GM18507 (cell line): ENCODE measurements at places on chromosomes 7 and 10.

- DNase-seq, result no peak
Observed at GRCh38 chr10:20601941-20602461, 295.1 kb downstream of the NEBL start.

- DNase-seq, result no peak
Observed at GRCh38 chr10:16292366-16292765, 144.4 kb upstream of the PTER start.

DNA sequence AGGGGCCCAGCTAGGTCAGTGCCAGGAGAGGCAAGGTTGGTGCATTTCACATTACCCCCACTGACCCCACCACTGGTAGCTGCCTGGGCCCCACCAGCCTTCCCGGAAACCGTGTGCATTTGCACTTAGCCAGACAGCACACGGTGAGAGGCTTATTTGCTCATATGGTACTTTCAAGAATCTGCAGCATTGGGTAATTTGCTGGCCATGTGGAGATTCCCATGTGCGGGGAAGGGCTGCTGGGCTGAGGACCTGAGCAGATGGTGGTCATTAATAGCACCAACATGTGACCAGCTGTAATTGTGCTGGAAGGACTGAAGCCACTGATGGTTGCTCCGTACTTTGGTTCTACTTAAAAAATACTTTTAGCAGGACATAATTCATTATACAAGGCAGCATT lies 323.8 kb downstream of the DPP6 start:
- DNase-seq, result no peak

GRCh38 chr10:133456041-133456951 lies 2.6 kb downstream of the SCART1 start:
- DNase-seq, result no peak

DNA sequence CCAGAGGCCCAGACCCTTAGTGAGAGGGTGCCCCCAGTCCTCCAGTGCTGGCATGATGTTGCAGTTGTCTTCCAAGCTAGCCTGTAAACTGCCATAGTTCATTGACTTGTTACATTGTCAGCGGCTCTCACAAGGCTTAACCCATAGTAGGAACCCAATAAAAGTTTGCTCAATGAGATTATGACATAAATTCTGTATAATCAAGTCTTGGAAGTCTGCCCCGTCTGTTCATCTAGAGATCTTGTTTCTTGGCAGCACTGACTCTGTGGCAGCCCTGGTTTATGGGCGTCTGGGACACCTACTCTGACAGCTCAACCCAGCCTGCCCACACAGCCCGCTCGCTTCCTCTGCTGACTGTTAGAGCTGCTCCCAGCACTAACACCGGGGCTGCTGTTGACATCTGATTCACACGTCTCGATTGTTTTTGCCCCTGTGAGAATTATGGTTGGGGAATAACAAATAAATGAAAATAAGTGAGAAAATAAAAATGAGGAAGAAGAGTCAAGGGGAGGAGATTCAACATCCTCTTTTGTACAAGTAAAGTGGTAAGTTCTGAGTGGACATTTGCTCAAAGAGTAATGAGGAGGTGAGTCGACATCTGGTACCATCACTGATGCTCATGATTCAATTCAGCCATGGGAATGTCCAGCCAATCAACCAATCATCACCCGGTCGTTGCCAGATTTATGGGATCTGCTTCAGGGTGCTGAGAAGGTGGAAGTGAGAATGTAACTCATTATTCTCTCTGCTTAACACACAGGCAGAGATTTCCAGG lies 160.8 kb downstream of the SPAG6 start:
- DNase-seq, result no peak

DNA sequence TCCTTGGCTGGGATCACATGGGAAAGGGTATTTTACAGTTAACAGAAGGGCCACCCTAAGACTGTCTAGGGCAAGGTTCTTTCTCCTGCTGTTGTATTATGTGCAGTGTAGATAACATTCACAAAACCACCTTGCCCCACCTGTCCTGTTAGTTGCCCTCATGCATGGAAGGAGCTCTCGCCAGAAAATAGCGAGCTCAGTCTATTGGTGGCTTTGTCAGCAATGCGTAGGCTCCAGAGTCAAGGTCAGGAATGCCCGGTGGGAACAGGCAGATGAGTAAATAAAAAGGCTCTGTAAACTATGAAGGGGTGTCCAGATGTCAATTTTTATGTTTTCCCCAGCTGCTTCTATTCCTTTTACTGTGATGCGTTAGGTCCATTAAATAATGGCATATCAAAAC lies 107.1 kb upstream of the WDR11 start:
- DNase-seq, result no peak

GRCh38 chr10:86137561-86137960 lies 229.0 kb downstream of the GRID1 start:
- DNase-seq, result no peak

- DNase-seq, result no peak
Observed at GRCh38 chr10:49157229-49157628, 23.4 kb upstream of the FAM170B start.

DNA sequence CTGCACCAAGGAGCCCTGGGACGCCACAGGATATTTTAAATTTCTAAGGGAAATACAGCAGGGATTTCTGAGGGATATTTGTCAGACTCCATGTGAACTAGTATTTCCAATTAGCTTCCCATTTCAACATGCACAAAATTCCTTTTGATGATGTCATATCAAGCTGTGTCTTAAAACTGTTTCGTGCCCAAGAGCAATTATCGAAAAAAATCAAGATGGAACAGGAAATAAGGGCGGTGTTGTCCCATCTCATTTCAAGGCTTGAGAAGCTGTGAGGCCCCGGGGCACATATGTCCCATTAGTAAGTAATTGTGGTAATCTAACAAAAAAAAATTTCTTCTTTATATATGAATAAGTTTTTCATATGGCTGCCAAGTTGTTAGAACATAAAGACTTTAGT lies 47.4 kb downstream of the PPP1R17 start:
- no peak for DNase-seq

DNA sequence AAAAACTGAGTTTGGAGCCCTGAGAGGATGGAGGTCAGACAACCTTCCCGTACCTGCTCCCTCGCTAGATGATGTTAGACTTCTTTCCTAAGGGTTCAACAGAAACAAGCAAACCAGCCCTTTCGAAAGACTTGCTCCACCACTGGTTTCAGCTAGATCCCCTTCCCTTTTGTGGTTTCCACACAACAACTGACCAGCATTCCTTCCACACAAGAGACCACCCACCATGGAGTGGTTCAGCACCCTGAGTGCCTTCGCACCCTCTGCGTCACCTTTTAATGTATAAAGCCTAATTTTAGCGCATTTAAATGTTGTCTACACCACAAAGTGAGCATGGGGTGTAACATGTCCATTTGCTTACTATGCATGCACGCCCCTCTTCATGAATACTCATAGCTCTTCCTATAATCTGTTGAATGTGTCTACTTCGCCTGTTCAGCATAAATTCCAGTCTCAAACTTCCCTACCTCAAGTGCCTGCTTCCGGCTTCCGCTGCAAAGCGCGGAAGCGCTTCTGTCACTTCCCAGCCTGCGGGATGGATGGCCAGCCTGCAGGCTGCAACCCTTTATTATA lies 69.0 kb downstream of the TACC2 start:
- no peak for DNase-seq

GRCh38 chr10:21926358-21926925 lies 77.1 kb downstream of the DNAJC1 start:
- no peak for DNase-seq

- DNase-seq, result no peak
Observed at GRCh38 chr7:55303220-55303619, 61.9 kb upstream of the LANCL2 start.

- DNase-seq, result no peak
Observed at GRCh38 chr7:111920329-111920728, 285.9 kb downstream of the DOCK4 start.

DNA sequence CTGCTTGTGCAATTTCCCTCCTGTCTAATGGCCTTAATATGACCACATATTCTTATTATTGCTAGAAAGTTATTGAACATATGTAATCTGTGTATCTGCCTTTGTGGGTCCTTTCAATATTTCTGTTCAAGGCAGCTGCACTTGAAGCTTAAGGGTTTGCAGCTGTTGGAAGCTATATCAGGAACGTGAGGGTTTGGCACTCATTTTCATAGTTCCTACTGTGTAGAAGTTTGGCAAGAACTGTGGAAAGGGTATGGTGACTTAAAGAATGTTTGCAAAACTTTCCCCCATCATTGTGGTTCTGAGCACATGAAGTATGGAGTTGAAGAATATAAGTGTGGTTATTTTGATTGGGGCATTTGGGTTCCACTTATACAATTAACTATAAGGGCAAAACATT lies 144.7 kb upstream of the SEMA3A start:
- no peak for DNase-seq

DNA sequence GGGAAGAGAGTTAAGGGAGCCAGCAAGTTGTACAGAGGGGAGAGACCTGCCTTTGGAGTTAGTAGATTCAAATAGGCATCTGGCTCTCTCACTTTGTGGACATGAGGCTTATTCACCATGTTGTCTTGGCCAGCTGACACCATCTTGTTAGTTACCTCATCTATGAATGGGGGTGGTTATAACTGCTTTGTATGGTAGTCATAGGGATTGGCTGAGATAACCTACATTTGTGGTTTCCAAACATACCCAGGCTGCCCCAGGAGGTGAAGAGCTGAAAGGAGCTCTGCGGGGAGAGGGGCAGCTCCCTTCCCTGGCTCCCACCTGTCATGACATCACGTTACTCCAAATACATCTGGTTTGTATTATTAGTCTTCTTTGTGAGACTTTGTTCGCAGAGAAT lies 393.3 kb upstream of the AUTS2 start:
- no peak for DNase-seq

GRCh38 chr10:90313576-90314325 lies 544.1 kb downstream of the HTR7 start:
- no peak for DNase-seq

DNA sequence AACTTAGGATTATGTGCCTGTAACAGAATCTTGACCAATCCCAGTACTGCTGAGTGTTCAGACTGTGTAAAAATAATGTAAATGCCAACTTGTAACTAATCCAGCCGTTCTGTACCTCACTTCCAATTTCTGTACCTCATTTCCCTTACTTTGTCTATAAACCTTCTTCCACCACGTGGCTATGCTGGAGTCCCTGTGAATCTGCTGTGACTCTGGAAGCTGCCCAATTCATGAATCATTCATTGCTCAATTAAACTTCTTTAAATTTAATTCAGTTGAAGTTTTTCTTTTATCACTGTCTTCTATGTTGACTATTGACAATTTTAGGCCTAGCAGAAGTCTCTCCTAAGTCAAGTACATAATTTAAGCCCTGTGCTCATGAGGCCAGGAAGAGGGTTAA lies 215.3 kb upstream of the RHOBTB1 start:
- DNase-seq, result no peak

GRCh38 chr10:133420579-133420978 lies 3.8 kb downstream of the SPRN start:
- DNase-seq, result no peak

GRCh38 chr7:92260248-92260781 lies 14.5 kb downstream of the ANKIB1 start:
- DNase-seq, result no peak

GRCh38 chr10:89534826-89535166 lies 598 bp downstream of the SLC16A12 start:
- DNase-seq, result no peak

DNA sequence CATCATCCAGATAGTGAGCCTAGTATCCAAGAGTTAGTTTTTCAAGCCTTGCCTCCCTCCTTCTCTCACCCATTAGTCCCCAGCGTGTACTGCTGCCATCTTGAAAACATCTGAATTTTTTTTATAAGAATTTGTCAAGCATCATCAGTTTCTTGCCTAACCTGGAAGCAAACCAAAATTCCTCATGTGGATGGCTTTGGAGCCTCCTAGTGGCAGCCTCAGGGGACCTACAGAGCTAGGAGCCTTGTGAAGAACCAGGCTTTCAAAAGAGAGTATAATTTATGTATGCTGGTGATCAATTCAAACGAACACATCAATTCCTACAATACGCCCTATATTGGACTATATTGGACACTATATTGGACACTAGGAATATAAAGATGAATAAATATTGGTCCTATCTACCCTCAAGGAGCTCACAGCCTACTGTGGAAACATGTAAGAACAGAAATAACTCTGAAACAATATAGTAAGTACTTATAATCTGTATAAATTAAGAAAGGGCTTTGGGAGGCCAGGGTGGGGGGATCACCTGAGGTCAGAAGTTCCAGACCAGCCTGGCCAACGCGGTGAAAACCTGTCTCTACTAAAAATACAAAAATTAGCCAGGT lies 63.4 kb downstream of the HPSE2 start:
- no peak for DNase-seq

DNA sequence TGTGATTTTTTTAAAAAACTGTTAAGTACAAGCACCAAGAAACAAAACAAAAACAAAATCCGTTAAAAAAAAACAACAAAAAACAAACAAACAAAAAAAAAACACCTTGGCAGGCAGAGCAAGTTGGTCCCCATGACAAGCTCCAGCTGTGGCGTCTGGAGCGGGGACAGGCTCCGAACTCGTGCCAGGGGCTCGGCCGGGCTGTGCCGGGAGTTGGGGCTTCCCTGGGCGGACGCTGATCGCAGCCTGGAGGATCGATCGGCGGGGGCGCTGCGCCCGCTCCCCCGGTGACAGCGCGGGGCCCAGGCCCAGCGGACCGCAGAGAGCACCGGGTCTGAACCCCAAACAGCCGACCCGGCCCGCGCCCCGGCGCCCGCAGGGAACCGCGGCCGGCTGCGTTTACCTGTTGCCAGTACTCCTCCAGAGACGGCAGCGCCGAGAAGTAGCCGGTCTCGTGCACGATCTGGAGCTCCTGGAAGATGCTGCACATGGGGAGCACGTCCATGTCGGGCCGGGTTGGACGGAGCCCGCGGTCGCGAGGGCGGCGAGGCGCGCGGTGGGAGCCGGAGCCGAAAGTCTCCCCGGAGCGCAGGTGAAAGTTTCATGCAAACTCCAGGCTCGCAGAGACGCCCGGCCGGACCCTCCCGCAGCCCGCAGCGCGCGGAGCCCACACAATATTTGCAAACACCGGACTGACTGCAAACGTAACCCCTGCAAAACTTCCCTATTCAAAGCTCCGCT lies at the start of gene KLF6:
Gene KLF6 (minus strand): TSS at position 700 of the 741 bp plus-strand sequence. CDS start 195 bp downstream, at position 505.
- DNase-seq, result no peak

DNA sequence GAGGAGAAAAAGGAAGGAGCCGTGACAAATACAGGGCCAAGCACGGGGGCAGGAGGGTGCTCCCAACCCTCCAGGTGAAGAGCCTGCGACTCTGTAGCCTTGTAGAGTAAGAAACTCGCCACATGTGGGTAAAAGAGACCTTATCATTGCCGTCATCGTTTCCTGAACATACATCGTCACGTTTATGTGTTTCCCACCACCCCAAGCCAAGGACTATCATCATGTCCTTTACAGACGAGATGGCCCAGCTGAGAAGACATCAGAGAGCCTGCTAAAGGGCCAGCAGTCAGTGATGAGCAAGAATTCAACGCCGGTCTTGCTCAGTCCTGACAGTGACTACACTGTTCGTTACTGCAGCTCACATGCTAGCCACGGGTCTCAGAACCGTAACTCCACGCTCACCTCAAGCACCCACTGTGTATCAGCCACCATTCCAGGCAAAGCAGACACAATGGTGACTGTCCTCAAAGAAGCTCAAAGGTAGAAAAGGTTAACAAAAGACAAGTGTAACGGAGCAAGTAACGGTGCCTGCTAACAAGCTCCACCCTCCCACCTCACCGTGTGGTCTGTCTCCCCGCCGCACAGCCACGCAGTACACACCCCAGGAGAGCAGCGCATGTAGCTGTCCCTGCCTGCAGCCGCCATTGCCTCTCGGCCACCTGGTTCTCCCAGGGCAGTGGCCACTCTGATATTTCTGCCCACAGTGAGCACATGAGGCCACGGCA lies 147.8 kb downstream of the MAD1L1 start:
- no peak for DNase-seq

GRCh38 chr7:138129551-138130165 lies 53.4 kb downstream of the AKR1D1 start:
- no peak for DNase-seq

- no peak for DNase-seq
Observed at GRCh38 chr10:34116220-34116641, 698.9 kb downstream of the PARD3 start.

GRCh38 chr7:29354340-29354739 lies 159.8 kb downstream of the CHN2 start:
- no peak for DNase-seq
